Stomach (tissue), 19 donors: ENCODE measurements at places on chromosomes 3 and 15.

DNA sequence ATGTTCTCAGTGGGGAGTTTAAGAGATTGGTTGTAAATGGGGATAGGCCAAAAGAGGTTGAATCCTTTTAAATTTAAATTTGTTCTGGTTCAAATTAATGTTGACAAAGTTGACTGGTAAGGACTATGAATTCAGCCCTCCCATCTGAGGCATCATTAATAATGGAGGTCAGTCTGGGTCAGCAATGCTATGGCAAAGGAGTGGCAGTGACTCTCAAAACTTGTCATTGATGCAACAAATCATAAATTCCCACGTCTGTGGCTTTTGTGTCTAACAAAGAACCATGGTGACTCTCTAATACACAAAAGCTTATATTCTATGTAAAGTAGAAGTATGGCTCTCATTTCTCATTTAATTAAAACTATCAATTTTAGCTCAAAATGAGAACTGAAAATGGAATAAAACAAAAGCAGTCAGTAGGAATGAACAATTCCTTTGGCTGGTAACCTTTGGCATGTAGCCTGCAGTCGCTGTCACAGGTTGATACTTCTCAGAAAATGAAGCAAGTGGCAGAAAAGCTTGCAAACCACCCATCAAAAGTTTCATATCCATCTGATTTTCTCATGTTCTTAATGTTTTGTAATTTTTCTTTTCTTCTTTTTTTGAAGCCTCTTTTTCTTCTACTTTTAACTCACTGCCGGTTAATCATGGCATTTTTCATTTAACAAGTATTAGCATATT lies 12.2 kb upstream of the ZBED2 start:
- no peaks in the 10 kb centered on the region for H3K36me3 ChIP-seq
- no peak for DNase-seq
- H3K4me3 ChIP-seq: no peak overlapping the region
- H3K4me1 ChIP-seq: no peaks in the 10 kb centered on the region

- no peak overlapping the region for H3K27ac ChIP-seq
- DNase-seq: no peak
- H3K4me3 ChIP-seq: no peak overlapping the region
- H3K4me1 ChIP-seq: no peaks in the 10 kb centered on the region
- H3K36me3 ChIP-seq: no peaks in the 10 kb centered on the region
- no peaks in the 10 kb centered on the region for H3K27me3 ChIP-seq
Measured at GRCh38 chr15:60733196-60733595, 254.3 kb upstream of the ICE2 start.

- no peaks in the 10 kb centered on the region for H3K27me3 ChIP-seq
- H3K36me3 ChIP-seq: no peaks in the 10 kb centered on the region
- no peak for DNase-seq
- no peaks in the 10 kb centered on the region for H3K4me1 ChIP-seq
- H3K27ac ChIP-seq: no peak overlapping the region
- no peak overlapping the region for H3K4me3 ChIP-seq
Measured at GRCh38 chr3:74265069-74265468, 349.4 kb downstream of the CNTN3 start.

DNA sequence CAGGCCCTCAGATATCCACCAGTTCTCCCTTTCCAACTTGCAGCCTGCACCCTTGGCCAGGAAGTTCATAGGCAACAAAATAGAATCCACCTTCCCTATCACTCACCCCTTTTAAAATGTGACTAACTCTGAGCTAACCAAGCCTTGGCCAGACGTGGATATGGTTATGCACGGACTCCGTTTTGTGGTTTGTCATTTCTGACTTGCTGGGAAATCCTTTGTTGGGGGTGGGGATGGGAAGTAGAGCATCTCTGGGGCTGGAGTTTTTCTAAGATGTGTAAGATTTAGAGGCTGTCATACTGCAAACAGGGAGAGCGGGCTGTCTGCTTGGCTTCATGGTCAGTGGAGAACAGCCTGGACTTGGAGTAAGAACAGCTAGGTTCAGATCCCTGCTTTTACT lies 62.6 kb downstream of the SMAD3 start:
- H3K36me3 ChIP-seq: no peaks in the 10 kb centered on the region
- peaks cover 83% of the 10 kb centered on the region for H3K4me1 ChIP-seq
- H3K27me3 ChIP-seq: no peaks in the 10 kb centered on the region
- no peak overlapping the region for H3K4me3 ChIP-seq
- DNase-seq: no peak
- H3K27ac ChIP-seq: peak overlapping the region; percentile 27

- no peaks in the 10 kb centered on the region for H3K4me1 ChIP-seq
- no peak overlapping the region for H3K4me3 ChIP-seq
- no peaks in the 10 kb centered on the region for H3K27me3 ChIP-seq
- H3K27ac ChIP-seq: no peak overlapping the region
Measured at GRCh38 chr15:58517682-58518525, 86.1 kb downstream of the LIPC start.

- H3K36me3 ChIP-seq: no peaks in the 10 kb centered on the region
- H3K4me3 ChIP-seq: no peak overlapping the region
- H3K4me1 ChIP-seq: peaks cover 32% of the 10 kb centered on the region
- H3K27ac ChIP-seq: no peak overlapping the region
- H3K27me3 ChIP-seq: no peaks in the 10 kb centered on the region
Measured at GRCh38 chr3:188417766-188418165, 263.8 kb downstream of the LPP start.

DNA sequence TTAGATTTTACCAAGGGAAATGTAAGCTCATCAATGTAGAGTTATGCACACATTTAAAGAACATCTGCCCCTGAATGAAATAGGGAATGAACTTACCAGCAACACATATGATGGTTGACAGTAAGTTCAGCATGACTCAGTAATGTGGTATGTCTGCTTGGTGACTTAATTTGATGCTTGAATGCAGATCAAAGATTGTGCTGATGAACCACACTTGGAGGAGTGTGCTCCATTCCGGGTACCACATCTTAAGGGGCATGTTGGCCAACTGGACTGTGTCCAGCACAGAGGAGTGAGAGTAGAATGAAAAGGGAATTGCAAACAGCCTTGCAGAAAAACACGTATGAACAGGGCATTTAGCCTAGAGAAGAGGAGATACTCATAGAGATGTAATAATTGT lies 171.0 kb upstream of the RARB start:
- H3K4me1 ChIP-seq: no peaks in the 10 kb centered on the region
- H3K27me3 ChIP-seq: no peaks in the 10 kb centered on the region
- no peak for DNase-seq
- H3K27ac ChIP-seq: no peak overlapping the region
- H3K4me3 ChIP-seq: no peak overlapping the region
- no peaks in the 10 kb centered on the region for H3K36me3 ChIP-seq

GRCh38 chr3:122793568-122794416 lies at the start of gene HSPBAP1:
TSS of gene HSPBAP1 (minus strand) at chr3:122793831. CDS start at chr3:122793680, 151 bp downstream.
- peak within 1 kb of the TSS; percentile 99 for H3K27ac ChIP-seq
- H3K27me3 ChIP-seq: no peaks in the 10 kb centered on the region
- DNase-seq: peak; percentile 93
- no peaks in the 10 kb centered on the region for H3K36me3 ChIP-seq
- H3K4me1 ChIP-seq: peaks cover 45% of the 10 kb centered on the region
- H3K4me3 ChIP-seq: peak within 1 kb of the TSS; percentile 76
